ENCODE measurements at places on chromosomes 2 and 18.
A peak's percentile ranks its signal among the peaks of the same experiment; 100 is the strongest.

DNA sequence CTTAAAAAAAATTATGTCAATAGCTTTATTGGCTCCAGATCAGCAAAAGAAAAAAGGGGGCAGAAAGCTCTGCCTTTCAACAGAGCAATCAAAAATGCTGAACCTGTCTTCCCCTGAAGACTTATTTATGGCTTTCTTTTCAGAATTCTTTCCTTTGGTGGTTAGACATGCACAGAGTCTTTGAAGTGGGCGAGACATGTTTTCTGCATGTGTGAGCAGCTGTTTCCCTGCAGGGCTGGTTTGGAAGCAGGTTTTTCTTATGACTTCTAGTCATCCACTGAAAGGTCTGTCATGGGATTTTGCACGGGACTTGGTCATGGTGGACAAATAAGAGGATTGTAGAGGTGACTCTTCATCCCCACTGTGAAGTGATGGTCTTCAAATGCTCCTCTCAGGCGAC lies 160.3 kb downstream of the VAPA start:
- no peak for DNase-seq

GRCh38 chr18:56381196-56381595 lies 257.2 kb downstream of the TXNL1 start:
- DNase-seq = no peak

DNA sequence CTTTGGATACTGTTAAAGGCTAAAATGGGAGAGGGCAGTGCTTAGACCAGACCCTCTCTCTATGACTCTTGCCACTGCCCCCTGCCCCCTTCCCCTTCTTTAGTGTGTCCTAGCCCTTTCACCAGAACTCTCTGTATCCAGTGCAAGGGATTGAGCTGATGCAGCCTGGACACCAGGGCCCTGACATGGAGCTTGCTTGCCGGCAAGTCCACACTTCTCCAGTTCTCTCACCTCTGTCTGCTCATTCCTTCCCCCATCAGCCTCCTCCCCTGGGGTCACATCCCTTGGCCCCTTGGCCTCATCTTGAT lies 1.5 kb upstream of the WNT6 start:
- DNase-seq = no peak

DNA sequence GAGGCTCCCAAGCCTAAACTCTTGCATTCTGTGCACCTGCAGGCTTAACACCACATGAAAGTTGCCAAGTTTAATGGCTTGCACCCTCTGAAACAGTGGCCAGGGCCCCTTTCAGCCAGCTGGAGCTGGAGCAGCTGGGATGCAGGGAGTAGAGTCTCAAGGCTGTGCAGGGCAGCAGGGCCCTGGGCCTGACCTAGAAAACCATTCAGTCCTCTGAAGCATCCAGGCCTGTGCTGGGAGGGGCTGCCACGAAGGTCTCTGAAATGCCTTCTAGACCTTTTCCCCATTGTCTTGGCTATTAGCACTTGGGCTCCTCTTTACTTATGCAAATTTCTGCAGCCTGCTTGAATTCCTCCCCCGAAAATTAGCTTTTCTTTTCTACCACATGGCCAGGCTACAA lies 10.6 kb upstream of the SFT2D3 start:
- no peak for DNase-seq

- no peak for DNase-seq
Measured at GRCh38 chr2:197828464-197829135, 24.2 kb downstream of the PLCL1 start.

- DNase-seq = no peak
Measured at GRCh38 chr2:175154661-175155082, 13.3 kb downstream of the ATF2 start.

- DNase-seq = peak; percentile 66
Measured at GRCh38 chr2:200615247-200615646, 29.4 kb downstream of the AOX1 start.

- no peak for DNase-seq
Measured at GRCh38 chr18:38750751-38751150, 1185.2 kb upstream of the CELF4 start.

- DNase-seq = no peak
Measured at GRCh38 chr2:12457831-12458230, 258.9 kb upstream of the TRIB2 start.

GRCh38 chr2:20424300-20425290 lies 22.3 kb upstream of the RHOB start:
- DNase-seq = peak; percentile 56

DNA sequence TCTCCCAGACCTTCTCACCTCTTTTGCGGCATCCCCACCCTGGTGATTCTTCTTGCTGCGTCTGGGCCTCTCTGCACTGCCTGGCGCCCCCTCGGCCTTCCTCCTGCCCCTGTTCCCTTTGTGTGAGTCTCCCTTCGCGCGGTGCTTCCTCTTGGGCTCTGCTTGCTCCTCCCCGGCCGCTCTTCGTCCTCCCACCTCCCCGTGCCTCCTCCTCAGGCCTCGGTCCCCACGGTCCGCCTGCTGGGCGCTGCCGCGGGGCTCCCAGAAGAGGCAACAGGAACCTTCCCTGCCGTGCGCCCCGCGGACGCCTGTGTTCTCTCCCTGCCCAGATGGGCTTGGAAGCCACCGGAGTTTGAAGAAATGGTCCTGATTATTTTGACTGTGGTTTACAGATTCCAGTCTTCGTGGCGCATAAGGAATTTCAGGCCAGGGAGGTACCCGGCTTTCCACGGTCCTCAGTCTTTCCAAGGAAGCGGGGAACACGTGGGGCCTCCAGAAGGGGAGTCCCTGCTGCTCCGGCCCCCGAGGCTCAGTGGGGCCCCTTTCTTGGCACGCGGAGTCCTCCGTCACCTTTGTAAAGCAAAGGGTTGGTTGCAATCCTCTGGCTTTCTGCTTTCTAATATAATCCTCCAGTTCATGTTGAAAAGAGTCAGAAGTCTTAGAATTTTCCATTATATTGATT lies 13.1 kb downstream of the RNU2-63P start:
- peak; percentile 27 for DNase-seq

GRCh38 chr2:72141881-72142451 lies 5.7 kb downstream of the CYP26B1 start:
- DNase-seq = no peak

DNA sequence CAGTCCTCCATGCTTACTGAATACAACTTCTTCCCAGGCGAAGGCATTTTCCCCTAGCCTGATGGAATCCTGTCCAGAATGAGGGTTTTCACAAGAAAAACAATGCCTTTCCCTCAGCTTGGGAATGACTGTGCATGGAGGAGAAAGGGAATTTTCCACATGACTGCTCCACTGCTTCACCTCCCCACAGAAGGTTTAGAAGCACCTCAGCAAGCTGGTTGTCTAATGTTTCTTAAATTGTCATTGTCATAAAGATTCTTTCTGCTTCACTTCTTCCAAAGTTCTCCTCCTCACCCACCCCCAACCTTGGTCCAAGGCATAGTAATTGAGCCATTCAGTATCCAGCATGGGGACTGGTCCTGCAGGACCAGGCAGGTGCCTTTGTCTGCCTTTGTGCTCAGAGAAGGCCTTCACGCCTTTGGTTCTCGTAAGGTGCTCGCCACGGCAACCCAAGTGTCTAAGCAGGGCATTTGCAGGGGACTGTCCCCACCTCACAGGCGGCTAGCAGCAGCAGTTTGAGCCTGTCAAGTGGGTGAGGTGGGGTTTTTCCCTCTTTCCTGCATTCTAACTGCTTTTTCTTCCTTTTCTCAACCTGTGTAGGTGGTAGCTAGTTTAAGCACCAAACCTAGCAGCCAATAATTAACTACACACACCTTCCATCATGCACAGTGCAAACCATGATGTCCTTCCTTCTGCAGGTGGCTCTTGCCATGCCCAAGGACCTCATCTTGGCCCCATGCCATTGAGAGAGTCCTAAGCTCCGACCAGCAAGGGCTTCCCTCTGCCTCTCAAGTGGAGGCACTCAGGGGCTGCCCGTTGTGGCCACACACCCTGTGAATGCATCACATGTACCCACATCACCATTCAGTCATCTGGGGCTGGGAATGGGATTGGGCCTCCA lies 65.7 kb upstream of the BCL2L11 start:
- peak; percentile 17 for DNase-seq

DNA sequence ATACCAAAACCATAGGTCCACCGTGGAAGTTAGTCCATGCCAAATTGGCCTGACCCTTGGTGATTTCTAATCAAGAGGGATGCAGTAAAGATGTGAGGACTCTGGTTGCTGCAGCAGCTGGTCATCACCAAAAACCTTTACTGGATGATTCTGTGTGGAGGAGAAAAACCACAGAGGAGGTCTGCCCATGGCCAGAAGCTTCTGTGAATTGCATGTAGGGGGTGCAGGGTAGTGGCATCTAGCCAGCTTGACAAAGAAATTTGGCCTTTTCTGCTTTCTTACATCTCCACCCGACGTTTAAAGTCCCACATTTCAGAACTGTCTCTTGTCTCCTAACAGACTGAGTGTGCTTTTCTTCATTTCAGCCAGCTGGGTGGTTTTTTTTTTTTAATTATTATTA lies 180.0 kb downstream of the TPGS2 start:
- DNase-seq = no peak

DNA sequence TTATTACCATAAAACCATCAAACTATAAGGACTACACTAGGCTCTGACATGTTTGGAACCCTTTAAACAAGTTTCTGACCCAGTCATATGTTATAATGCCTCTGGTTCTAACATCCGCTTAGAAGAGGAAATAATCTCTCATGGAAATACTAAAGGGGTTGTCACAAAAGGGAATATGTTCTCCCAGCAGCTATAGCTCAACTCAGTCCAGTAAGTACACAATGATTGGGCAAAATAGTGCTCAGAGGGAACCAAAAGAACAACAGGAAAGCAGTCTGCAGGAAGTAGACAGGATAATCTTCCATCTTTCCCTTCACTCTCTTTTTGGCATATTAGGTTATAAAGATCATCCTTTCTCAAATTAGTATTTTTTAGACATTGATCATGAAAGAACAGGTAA lies 4.3 kb downstream of the SRBD1 start:
- peak; percentile 65 for DNase-seq

GRCh38 chr2:41967476-41968181 lies 80.2 kb upstream of the PKDCC start:
- DNase-seq = no peak

DNA sequence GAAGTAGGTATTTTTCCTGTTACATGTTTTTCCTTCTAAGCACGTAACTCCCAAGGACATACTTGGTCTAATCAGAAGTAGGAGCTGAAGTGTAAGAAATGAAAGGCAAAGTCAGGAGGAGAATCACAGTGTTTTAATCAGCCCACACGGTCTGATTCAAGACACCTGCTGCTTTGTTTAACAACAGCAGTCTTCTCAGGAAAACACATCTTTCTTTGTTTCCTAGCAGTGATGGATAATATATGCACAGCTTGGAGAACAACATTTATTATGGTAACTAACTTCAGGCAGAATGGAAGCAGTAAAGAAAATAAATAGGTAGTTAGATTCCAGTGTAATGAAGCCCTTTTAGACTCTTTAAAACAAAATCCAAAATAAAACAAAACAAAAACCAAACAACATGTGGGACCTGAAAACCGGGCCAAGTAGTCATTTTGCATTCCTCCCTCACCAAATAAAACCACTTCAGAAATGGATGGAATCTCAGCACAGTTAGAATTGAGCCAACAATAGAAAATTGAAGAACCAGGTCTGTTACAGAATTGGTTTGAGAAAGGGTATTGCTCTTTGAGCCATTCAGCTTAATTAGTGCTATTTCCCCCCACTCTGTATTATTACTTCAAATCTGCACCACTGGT lies 61.1 kb upstream of the UGP2 start:
- no peak for DNase-seq

DNA sequence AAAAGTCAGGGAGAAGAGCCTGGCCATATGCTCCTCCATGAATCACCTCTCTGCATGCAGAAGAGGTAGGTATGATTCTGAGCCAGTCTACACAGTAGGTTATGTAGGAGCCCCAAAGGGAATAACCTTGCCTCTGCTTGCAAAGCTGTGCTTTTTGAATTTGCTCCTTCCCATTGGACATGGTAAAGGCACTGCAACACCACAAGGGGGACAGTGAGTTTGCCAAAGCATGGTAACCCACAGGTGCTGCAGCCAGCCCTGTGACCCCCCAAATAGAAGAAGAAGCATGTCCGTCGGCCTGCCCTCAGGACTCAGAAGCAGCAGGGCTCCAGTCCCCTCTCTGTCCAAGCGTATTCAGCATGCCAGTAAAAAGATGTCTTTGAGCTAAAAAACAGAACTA lies 51.0 kb upstream of the BCL2L11 start:
- DNase-seq = no peak

DNA sequence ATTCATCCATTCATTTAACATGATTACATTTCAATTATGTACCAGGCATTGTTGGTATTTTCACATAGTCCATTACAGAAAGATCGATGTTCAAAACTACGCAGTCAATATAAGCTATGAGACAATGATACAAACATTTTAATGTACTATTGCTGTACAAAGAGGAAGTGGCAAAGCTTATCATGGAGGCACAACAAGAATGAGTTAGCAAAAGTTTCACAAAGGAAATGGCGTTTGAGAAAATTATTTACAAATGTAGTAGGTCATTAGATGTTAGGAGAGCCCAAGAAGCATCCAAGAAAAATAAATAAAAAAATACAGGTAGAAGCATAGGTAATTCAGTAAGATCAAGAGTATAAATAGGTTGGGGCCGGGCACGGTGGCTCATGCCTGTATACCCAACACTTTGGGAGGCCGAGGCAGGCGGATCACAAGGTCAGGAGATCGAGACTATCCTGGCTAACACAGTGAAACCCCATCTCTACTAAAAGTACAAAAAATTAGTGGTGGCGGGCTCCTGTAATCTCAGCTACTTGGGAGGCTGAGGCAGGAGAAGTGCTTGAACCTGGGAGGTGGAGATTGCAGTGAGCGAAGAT lies 1730.8 kb upstream of the CELF4 start:
- no peak for DNase-seq

- no peak for DNase-seq
Measured at GRCh38 chr2:204655101-204655500, 109.8 kb downstream of the PARD3B start.

DNA sequence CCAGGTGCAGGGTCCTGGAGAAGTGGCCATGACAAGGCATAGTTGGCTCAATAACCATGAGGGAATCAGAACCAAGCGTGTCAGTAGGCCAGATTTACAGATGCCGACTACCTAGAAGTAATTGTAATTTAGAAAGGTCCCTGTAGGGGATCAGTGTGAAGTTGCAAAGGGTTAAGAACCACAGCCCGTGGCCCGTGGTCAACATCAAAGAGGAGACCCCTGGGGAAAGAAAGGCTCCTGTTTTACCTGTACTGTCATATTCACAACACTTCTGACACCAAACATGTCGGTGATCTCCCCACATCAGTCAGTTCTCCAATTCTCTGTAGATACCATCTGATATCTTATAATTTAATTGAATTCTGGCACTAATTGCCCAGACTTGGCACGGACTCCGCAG lies 31.0 kb downstream of the SP100 start:
- no peak for DNase-seq

DNA sequence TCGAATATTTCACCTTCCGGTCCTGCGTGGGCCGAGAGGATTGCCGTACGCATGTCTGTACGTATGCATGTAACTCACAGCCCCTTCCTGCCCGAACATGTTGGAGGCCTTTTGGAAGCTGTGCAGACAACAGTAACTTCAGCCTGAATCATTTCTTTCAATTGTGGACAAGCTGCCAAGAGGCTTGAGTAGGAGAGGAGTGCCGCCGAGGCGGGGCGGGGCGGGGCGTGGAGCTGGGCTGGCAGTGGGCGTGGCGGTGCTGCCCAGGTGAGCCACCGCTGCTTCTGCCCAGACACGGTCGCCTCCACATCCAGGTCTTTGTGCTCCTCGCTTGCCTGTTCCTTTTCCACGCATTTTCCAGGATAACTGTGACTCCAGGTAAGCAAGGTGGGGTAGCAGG lies at the start of gene SERPINB5:
Gene SERPINB5 (plus strand): TSS at position 291 of the 400 bp plus-strand sequence. CDS start 7,471 bp downstream, outside the sequence.
- no peak for DNase-seq

GRCh38 chr2:78978340-78978739 lies 47.2 kb upstream of the REG3G start:
- no peak for DNase-seq

Data from suppressor macrophage treated with lipopolysaccharide for 1 hour (primary cell).